ENCODE measurements at places on chromosomes 3 and 15.

DNA sequence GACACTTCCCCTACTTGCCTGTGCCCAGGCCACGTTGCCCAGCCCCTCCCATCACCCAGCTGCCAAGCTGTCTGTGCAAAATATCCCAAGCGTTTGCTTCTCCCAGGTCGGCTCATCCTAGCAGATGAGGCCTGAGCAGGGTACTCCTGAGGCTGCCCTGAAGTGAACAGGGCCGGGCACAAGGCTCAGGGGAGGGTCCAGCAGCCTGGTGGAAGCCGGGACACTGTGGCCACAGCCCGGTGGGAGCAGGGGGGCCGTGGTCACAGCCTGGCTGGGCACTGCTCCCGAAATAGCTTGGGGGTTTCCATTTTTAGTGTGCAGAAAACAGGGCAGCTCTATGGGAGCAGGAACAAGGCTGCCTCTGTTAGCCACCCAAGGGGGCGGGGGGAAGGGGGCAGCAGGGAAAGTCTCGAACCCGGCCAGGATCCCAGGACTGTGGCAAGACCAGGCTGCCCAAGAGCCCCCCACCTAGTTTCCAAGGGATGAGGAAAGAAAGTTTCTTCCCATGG lies 3.4 kb downstream of the PLXNB1 start:
- DNase-seq, result no peak

DNA sequence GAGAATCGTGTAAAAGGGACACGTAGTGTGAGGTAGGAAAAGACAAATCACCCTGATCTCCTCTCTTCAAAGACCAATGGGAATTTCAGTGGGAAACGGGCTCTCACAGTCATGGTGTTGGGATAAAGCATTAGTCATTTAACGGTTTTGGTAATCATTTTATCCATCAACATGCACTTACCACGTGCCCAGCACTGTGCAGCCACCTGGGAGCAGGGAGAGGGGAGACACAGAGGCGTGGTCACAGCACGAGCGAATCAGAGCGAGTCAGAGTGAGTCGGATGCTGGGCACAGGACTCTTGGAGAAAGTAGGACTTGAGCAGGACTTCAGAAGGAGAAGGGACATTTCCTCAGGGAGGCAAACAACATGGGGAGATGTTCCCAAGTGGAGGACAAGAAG lies 130.8 kb downstream of the MINAR1 start:
- no peak for DNase-seq

GRCh38 chr3:63228677-63229076 lies 49.4 kb upstream of the SYNPR start:
- DNase-seq, result peak; percentile 56

DNA sequence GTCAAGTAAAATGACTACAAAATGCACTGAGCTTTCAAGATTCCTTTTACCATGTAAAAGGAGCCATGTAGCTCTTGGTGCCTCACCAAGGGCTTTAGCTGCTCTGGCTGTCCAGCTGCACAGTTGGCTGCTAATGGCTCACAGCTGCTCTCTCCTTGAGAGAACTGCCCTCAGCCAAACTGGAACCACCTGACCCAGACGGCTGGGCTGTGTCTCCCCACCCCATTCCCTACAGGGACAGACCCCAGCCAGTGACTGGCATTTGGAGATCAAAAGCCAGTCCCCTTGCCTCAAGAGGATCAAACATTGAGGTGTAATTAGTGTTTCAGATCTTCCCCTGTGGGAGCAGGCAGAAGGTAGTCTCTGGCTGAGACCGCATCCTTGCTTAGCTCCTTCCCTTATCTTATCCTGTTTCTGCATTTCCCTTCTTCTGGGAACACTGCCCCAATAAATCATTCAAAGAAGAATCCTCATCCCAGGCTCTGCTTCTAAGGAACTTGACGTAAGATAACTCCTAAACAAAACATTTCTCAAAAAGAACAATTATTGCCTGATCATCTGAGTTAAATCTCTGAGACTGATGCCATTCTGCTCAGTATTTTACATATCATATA lies 28.6 kb upstream of the UBE2E2 start:
- no peak for DNase-seq

- DNase-seq, result peak; percentile 91
Measured at GRCh38 chr3:27507515-27508266, 23.5 kb upstream of the SLC4A7 start.

DNA sequence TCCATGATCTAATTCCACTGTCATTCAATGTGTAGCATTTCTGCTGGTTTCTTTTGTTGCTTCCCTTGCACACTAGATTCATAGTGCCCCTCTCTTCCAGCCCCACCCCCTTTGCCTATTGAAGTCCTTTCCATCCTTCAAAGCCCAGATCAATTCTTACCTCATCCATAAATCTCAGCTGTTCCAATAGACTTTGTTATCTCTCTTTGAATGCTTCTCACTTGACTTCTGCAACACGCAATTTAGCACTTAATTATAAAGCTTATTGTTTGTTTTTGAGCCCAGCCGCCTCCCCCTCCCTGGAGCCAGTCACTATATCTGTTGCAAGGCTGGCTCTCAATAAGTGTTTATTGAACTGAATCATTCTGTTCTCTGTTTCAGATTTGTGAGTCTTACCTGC lies 174.6 kb upstream of the TBL1XR1 start:
- peak; percentile 39 for DNase-seq

GRCh38 chr15:100191161-100191560 lies 150.6 kb downstream of the ADAMTS17 start:
- DNase-seq, result peak; percentile 66

DNA sequence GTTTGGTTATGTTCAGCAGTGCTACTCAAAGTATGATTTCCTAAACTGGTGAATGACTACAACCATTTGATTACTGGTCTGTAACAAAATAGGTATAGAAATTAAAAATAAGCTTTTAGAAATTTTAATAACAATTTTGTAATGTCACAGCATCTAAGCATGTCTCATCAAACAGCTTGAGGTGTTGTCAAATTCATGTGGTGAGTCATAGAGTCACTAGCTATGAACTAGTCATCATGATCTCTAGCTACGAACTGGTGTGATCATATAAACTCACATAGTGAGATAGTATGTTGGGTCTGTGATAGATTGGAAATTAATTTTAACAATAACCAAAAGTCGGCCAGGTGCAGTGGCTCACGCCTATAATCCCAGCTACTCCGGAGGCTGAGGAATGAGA lies 213.9 kb upstream of the RBMS3 start:
- DNase-seq, result peak; percentile 92

- no peak for DNase-seq
Measured at GRCh38 chr15:68725736-68726135, 95.0 kb downstream of the ANP32A start.

GRCh38 chr15:73994912-73995622 lies 551 bp downstream of the PML start:
- no peak for DNase-seq

- DNase-seq, result peak; percentile 86
Measured at GRCh38 chr3:161890147-161890625, 393.6 kb downstream of the OTOL1 start.

DNA sequence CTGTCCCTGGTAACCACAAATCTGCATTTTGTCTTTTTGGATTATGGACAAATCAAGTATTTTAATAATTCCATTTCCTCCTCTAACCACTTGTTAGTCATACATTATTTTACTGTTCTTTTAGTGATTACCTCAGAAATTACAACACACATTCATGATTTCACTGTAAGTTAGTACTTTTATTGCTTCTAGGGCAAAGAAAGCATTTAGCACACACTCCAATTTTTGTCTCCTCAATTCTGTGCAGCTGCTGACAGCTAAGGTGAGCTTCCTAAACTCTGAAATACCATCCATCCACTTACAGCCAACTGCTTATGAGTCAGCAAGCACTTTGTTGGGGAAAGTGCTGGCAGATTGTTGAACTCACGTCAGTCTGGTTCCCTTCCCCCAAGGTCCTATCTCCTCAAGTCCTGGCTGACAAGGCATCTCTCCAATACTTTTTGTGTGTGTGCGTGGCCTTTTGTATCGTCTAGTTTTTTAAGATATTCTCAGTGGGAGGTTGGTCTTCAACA lies 49.4 kb upstream of the TNFAIP8L3 start:
- peak; percentile 84 for DNase-seq

GRCh38 chr3:186642014-186642413 lies 1.8 kb downstream of the FETUB start:
- no peak for DNase-seq

- peak; percentile 61 for DNase-seq
Measured at GRCh38 chr3:131705558-131706051, 202.8 kb upstream of the MRPL3 start.

DNA sequence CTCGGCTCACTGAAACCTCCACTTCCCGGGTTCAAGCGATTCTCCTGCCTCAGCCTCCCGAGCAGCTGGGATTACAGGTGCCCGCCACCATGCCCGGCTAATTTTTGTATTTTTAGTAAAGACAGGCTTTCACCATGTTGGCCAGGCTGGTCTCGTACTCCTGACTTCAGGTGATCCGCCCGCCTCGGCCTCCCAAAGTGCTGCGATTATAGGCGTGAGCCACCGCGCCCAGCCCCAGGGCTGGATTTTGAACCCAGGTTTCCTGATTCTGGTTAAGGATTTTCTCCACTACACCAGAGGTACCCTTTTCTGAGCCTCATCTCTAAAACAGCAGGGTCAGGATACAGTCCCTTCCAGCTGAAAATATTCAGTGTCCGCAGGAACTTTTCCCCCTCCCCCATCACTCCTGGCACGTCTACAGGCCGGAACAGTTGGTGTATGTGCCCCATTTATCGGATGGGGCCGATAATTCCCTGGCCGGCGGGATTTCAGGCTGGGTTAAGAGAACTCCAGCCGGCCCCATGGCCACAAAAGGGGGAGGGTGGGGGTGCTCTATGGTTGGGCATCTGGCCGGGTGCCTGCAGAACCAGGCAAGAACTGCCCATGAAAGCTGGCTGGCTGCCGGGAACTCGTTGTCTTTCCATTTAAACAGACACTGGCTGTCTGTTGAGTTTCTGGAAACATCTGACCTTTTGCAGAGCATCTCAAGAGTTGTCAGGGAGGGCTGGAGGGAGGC lies 26.8 kb upstream of the SEMA4B start:
- DNase-seq, result no peak

DNA sequence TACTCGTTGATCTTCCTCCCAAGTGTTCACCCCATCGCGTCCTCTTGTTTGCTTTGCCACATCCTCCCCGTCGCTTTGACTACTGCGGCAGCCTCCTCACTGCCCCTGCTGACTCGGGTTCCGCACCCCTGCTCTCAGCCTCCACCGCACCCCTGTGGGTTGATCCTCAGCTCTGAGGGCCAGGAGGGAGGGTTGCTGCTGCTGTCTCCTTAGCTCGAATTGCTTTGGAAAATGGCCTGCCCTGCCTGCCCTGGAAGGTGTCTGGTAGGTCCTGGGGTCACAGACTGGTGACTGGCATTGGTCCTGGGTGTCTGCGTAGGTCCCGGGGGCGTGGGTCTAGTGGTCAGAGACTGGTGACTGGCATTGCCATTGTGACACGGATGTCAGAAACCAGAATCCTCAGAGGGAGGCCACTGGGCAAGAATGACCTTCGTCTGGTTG lies 9.4 kb downstream of the MUC4 start:
- DNase-seq, result no peak

DNA sequence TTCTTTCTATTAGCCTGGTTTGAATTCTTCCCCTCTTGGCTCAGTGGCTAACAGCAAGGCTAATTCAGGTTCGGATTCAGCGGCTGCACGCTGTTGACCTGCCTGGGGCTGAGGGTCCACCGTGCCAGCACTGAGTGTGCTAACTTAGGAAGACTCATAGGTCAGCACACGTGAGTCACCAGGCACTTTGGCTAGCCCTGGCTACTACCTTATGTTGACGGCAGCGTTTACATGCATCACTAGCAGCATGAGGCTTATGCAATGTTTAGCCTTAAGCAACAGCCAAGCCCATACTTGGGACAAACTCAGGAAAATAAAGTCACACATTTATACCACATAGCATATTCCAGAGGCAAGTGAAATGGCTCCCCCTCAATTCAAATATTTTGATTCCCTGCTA lies 137.7 kb downstream of the RAB11A start:
- peak; percentile 69 for DNase-seq

GRCh38 chr3:132229641-132230040 lies 87.6 kb upstream of the ACP3 start:
- DNase-seq, result no peak

Data from bronchial epithelial cell (primary cell).